ENCODE measurements at places on chromosomes 7 and 10.

- no peak for DNase-seq
Observed at GRCh38 chr10:84341983-84342382, 13.6 kb downstream of the CCSER2 start.

- DNase-seq: no peak
Observed at GRCh38 chr7:137454246-137454724, 110.8 kb upstream of the PTN start.

DNA sequence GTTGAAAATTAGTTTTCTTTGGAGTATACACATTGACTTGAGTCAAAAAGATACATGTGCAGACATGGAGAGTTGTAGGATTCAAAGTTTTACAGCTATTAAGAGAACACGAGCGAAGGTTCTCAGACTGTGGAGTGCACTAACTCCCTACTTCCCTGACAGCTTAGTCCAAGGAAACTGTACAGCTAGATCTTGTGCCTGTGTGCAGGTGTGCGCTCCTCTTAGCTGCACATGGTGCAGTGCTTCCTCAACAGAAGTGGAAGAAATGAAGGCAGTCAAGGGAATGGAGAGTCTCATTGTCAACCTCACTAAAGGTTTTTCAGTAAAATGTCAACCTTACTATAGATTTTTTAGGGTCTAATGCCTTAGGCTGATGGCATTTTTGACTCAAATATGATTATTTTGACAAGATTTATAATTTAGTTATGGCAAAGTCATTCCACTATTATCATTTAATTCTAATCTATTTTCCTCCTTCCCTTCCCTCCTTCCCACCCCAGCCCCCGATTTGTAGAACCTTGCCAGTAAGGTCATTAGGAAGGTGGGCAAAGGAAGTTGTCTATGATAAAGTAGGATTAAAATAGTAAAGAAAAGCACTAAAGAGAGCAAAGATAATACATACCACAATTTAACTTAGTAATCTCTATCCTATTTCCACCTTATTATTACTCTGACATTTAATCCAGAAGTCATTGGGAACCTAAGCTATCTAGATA is 13.6 kb downstream of the PDK4 start:
- no peak for DNase-seq

- no peak for DNase-seq
Observed at GRCh38 chr10:101686133-101686925, 8.6 kb downstream of the FBXW4 start.

GRCh38 chr10:131946880-131947279 is 34.8 kb downstream of the BNIP3 start:
- DNase-seq: no peak

GRCh38 chr7:131547589-131547988 is 8.8 kb downstream of the PODXL start:
- DNase-seq: no peak

- no peak for DNase-seq
Observed at GRCh38 chr7:86760236-86760635, 116.5 kb downstream of the GRM3 start.

DNA sequence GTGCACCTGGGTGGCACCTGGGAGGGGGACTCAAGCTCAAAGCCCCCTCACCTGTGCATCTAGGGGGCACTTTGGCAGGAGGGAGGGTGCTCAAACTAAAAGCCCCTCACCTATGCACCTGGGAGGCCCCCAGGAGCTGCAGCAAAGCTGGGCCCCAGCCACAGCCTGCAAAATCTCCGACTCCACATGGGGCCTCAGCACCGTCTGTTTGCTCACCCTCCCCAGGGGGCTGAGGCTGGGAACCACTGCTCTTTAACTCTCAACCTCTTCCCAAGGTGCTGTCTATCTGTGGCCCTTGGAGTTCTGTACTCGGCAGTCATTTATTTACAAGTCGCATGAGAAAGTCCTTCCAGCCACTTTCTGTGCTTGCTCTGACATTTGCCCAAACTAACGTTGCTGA is 458.4 kb downstream of the DNAJB6 start:
- DNase-seq: no peak

DNA sequence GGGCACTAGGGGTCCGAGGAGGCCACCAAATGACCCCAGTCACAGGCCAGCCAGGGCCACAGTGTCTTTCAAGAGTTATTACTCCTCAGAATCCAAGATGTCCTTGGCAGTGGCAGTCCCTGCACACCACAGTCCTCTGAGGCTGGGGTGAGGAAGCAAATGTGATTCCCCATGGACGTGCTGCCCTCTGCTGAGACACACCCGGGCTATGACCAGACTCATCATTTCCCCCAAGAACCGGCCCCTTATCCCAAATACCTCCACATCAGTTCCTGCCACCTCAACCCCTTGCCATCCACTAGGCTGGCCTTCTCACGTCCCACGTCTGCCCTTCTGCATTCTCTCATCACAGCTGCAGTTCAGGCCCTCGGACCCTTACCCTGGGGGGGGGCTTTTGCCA is 5.0 kb downstream of the PRKAG2 start:
- no peak for DNase-seq

DNA sequence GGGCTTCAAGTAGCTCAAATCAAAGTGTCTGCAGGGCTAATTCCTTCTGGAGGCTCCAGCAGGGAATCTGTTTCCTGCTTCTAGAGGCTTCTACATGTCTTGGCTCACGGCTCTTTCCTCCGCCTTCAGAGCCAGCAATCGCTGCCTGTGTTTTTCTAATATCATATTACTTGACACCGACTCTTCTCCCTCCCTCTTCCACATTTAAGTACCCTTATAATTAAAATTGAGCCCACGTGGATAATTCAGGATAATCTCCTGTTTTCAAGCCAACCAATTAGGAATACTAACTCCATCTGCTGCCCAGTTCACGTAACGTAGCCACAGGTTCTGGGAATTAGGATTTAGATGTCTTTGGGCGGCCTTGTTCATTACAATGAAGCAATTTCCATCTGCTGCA is 372.2 kb downstream of the DPP6 start:
- DNase-seq: no peak

- DNase-seq: no peak
Observed at GRCh38 chr10:97852840-97853405, 3.3 kb downstream of the GOLGA7B start.

GRCh38 chr7:150338166-150338829 is 3.1 kb downstream of the RARRES2 start:
- DNase-seq: no peak

GRCh38 chr7:92095380-92095779 is 38.9 kb downstream of the CYP51A1 start:
- no peak for DNase-seq

DNA sequence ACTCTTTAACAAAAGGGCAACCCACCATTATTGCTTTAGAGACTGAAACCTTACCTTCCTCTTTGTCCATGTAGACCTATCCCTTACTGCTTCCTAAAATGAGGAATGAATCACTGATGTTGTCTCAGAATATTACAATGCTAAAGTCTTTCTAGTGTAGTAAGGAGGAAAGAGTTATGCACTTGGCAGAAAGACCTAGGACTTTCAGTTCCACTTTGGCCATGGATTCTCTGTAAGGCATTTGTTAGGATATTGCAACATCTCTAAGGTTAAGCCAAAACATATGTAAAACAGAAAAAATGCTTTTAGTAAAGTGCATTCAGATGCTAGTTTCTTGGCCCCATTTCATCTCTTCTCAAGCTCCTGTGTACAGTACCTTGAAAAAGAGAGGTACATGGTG is 230.9 kb downstream of the PARD3 start:
- no peak for DNase-seq

- DNase-seq: no peak
Observed at GRCh38 chr10:65720901-65721300, 1204.9 kb upstream of the LRRTM3 start.

- DNase-seq: no peak
Observed at GRCh38 chr10:126081841-126082466, 185.6 kb downstream of the FANK1 start.

DNA sequence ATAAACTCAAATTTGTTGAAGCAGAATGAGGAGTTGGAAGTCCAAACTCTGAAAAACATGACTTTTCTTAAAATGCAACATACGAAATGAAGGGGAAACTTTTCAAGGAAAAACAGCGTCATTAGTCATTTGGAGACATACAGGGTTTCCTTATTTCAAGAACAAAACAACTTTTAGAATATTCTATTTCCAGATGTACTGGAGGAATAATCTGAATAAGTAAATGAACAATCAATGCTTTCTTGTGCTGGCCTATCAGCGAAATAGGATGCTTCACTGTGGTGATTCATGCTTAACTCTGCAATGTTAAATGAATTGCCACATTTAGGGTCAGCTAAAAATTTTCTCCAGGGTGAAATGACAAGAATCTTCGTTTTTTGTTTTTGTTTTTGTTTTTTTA is 114.3 kb downstream of the SEMA3C start:
- no peak for DNase-seq

- DNase-seq: no peak
Observed at GRCh38 chr10:90451283-90451682, 406.6 kb downstream of the HTR7 start.

DNA sequence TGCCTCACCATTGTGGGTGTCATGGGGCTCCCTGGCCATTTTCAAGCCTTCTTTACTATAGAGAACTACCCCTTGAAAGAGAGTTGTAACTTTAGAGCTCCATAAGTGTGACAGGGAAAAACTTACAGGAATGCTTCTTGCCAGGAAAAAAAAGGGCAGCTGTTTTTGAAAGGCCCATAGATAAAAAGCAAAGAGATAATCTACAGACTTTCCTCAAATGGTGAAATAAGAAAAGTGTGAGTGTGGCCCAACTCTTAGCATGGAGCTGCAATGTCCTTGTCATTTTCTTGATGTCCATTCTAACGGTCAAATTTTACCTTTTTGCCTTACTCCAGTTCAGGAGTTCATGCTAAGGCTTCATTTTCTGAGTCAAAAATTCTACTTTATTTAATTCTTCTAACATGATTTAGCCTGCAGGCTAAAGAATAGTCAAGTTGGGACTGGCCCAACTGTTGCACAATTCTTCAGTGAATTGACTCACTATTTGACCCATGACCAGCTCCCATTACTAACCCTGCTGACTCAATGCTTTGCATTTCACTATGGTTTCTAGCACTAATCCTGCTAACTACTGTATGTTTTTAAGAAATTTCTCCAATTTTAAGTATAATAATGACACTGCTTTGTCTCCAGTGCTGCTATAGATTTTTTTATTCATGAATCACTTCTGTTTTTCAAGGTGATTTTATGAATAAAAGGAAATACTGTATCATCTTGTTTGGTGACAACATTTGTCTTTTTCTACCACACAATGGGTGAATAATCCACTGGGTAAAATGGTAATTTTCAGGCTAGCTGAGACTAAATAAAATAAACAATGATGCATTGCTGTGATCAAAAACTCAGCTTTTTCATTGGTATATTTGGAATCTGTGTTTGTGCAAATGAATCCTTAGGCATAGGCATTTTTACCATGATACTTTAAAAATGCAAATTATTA is 41.4 kb upstream of the SGCE start:
- DNase-seq: no peak

GRCh38 chr7:10418985-10419384 is 554.7 kb upstream of the PHF14 start:
- no peak for DNase-seq

Measured in anterior cingulate cortex (tissue), 58 donors.